Stimulated activated CD8-positive, alpha-beta memory T cell treated with anti-CD3 and anti-CD28 coated beads, Interleukin-7, amount 100 ng/mL, for 1 hour (primary cell): ENCODE measurements at places on chromosomes 4 and X.

- no peak for DNase-seq
These were observed 52.3 kb downstream of the LGI2 start for GRCh38 chr4:24978291-24979075.

- DNase-seq: no peak
These were observed 29.9 kb downstream of the FGFRL1 start for GRCh38 chr4:1041147-1041935.

GRCh38 chr4:98746530-98746929 is 88.1 kb upstream of the TSPAN5 start:
- DNase-seq: no peak

GRCh38 chr4:110616238-110617074 is 6.4 kb downstream of the PITX2 start:
- DNase-seq: no peak

DNA sequence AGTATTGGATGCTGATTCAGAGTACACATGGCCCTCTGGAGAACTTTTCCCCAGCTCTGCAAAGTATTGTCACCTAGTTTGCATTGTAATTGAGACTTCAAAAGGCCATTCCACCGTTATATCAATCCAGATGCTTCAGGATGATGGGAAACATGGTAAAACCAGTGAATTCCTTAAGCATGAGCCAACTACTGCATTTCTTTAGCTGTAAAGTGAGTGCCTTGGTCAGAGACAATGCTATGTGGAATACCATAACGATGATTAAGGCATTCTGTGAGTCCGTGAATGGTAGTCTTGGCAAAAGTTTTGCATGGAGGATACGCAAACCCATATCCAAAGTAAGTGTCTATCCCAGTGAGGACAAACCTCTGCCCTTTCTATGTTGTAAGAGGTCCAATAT is 355.2 kb downstream of the DCAF12L2 start:
- no peak for DNase-seq

DNA sequence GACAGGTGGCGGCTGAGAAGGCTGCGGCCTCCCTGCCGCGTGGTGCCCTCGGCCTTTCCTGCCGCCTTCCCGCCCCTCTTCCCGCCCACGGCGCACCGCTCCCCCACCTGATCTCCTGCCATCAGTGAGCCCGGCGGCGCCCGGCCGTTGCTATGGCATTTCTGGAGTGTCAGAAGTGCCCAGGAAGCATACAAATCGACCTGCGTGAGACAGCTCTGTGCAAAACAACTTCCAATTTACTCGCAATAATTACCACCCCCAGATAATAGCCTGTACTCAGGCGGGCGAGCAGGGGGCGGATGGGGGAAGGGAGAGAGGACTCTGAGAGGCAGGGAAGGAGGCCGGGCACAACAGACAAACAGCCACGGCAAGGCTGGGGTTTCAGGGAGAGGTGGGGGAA is 16.6 kb upstream of the ERCC6L start:
- DNase-seq: no peak

GRCh38 chrX:39779952-39780783 is 317.6 kb downstream of the BCOR start:
- DNase-seq: no peak

DNA sequence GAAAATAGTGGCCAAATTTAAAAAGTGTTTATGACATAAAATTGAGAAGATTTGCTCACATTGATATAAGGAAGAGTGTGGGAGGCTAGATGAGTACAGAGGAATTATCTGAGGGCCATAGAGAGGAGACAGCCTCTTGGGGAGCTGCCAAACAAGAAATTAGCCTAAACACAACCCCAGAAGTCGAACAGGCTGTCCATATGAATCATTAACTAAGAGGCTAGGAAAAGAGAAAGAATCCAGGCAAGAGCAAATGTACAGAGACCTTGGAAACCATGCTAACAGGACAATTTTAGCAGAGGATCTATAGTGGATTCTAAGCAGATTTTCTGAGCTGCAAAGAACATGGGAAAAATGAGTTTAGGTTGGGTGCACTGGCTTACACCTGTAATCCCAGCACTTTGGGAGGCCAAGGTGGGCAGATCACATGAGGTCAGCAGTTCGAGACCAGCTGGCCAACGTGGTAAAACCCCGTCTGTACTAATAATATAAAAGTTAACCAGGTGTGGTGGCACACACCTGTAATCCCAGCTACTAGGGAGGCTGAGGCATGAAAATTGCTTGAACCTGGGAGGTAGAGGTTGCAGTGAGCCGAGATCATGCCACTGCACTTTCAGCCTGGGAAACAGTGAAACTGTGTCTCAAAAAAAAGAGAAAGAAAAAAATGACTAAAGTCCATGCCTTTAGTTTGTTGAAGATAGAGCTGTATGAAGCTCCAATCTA is 76.1 kb downstream of the NWD2 start:
- no peak for DNase-seq

- DNase-seq: no peak
These were observed 15.5 kb downstream of the P2RY8 start for GRCh38 chrX:1521459-1521956.

GRCh38 chr4:180674619-180675358 is 1568.4 kb upstream of the TENM3 start:
- no peak for DNase-seq

- DNase-seq: no peak
These were observed 6.1 kb upstream of the HCCS start for GRCh38 chrX:11105080-11105479.

GRCh38 chr4:5365071-5366008 is 314.1 kb downstream of the STK32B start:
- no peak for DNase-seq

DNA sequence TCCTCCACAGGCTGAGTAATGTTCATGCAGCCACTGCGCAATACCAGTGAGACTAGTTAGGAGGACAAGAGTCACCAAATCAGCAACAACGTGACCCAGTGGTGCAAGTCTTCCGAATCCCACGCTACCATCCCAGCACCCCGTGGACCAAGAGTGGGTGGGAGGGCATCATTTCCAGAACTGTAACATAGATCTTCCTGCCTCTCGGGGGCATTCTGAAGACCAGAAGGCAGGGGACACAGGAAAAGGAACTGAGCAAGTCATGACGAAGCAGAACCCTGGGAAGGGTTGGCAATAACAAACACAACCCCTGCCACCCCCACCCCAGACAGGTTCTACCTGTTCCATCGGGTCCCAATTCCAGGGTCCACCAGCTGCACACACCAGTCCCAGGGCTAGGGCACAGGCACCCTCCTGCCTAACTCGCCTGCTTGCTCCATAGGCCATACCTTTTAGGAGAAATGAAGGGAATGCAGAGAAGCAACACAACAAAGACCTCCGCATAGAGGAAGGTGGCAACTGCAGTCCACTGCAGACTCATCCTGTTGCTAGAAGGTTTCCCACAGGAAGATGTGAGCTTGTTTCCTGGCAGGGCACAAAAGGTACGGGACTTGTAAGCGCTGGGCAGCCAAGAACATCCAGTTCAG is 1.4 kb downstream of the BCAP31 start:
- no peak for DNase-seq

DNA sequence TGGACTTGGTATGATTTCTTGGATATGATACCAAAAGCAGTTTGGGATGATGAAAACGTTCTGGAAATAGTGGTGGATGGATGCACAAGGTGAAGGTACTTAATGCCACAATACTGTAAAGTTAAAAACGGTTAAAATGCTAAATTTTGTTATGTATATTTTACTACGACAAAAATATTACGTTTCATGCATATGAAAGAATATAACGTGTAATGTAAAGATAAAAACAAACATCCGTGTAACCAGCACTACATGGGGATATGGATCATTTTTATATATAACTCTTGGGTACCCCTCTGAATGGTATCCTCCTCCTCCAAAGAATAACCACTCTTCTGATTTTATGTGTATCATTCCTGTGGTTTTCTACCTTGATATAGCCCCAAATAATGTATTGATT is 862 bp upstream of the CENPU start:
- no peak for DNase-seq

GRCh38 chr4:54945838-54946237 is 179.6 kb downstream of the KDR start:
- no peak for DNase-seq

DNA sequence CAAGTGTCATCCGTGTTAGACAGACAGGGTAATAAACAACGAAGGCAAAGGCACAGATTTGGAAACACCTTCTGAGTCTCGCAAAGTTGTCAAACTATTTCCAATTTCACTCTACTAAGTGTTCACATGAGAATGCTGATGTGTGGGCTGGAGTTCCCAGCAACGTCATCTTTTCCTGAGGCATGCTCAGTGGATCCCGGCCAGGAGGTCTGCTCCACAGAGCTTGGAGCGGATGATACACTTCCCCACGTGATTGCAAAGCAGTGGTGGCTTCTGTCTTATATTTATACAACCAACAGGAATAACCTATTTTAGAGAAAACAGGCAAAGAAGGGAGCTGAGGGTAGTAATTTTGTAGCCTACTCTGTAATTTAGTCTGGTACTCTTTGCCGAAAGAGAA is 40.1 kb upstream of the PDK3 start:
- no peak for DNase-seq

DNA sequence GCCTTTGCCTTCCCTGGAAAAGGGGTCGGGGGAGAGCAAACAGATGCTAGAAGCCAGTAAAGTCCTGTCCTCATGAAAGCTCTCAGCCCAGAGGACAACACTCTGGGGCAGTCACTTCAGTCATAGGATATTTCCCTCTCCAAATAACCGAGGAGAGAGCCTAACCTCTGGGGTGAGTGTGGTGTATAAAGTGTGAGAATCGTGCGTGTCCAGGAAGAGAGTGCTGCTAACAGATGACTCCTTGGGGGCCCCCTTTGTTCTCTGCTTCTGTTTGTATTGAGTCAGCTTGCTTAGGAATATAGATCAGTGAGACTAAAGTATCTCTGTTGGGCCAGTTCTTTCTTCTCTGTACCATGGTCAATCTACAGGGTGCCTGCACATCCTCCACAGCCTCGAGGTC is 247.2 kb downstream of the PALLD start:
- no peak for DNase-seq

GRCh38 chrX:150446151-150446550 is 83.0 kb downstream of the MAMLD1 start:
- DNase-seq: no peak

DNA sequence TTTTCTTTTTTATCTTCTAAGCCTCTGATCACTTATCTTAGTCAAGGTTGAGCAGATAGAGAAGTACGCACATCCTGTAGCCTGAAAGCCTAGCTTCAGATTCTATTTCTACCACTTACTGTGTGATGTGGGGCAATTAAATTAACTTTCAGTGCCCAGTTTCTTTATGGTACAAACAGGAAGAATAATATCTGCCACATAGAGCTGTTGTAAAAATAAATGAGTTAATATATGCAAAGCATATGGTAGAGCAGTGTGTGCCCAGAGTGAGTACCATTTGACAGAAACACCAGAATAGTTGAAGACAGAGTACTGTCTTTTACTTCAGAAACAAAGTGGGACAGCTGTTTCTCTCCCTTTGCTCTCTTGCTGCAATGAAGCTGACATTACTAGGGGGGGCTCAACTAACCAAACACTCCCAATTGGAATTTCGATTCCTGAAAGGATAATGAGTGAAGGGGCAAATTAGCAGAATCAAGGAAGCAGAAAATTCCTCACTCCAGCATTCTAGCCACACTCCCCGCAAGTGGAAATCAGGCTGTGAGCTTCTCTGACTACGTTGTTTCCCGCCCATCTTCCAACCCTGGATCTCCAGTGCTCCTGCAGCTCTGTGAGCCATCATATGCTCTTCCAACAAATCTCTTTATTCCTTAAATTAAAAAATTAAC is 80.4 kb downstream of the MAPK10 start:
- DNase-seq: no peak

GRCh38 chr4:109390115-109390768 is 43.4 kb upstream of the SEC24B start:
- no peak for DNase-seq

GRCh38 chr4:7487998-7488671 is 53.4 kb upstream of the PSAPL1 start:
- DNase-seq: no peak

- no peak for DNase-seq
These were observed 561.5 kb downstream of the INPP4B start for GRCh38 chr4:142284402-142285221.

- DNase-seq: no peak
These were observed 19.5 kb downstream of the MID1IP1 start for GRCh38 chrX:38820751-38821150.

GRCh38 chr4:115293093-115293462 is 179.7 kb upstream of the NDST4 start:
- no peak for DNase-seq

DNA sequence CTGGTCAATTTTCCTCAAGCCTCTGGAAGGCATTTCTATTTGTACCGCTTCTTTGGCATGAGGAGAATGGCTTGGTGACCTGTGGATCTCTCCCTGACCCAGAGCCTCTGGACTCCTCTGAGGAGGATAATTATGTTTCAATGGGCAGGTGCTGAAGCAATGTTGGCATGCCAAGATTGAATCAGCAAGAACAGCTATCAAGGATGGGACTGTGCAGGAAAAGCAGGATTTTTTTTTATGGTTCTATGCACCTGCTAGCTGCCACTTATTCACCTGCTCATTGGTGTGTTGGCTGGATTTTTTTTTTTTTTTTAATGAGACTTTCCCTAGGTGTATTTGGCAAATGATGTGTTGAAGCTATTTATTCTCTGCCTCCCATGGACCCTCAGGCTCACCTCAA is 821.2 kb downstream of the RPA4 start:
- no peak for DNase-seq

DNA sequence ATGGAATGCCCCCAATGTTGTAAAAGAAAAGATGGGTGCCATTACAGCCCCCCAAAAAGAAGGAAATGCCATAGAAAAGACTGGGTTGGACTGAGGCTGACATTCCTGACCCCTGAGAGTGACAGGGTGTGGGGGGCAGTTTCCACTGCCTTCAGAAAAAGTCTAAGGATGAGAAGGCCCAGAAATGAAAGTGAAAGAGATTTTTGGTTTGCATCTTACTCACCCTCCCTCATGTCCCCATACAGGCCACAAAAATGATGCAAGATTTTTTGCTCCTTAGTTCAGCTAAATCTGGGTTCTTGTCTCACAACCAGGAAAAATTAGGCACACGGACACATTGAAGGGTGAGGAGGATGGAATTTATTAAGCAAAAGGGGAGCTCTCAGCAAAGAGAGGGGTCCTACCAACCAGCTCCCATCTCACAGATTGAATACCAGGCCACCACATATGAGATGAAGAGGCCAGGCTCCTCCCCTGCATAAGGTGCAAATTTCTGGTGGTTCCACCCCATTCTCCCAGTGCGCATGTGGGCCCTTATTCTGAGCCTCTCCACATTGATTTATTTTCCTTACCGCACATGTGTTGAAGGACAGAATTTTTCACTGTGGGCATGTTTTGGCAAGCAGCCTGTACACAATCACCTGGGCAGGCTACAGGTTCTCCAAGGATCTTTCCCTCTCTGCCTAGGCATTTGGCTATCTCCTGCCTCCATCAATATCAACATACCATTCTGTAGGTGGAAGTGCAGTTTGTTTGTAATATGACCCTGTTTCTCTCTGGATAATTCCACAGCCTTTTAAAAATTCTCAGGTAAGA is 18.8 kb downstream of the PPP4R3C start:
- no peak for DNase-seq

- no peak for DNase-seq
These were observed 28.5 kb upstream of the FGF5 start for GRCh38 chr4:80237992-80238391.

DNA sequence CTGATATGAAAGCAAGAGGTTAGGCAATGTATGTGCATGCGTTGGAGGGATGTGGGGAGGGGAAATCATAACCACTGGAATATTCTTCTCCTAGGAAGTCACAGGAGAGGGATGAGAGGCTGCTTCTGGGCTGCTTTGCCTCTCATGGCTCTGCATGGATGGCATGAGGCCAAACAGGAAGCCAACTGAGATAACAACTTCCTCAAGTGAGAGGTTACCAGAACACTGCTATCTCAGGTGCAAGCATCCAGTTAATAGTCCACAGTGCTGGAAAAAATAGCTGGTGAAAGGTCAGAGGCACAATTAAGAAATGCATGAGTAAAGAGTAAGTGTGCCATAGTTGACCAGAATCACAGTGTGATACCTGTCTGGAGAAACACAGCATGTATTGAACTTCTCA is 113.3 kb downstream of the ELOVL6 start:
- no peak for DNase-seq
